CD4-positive, alpha-beta T cell treated with Interleukin-21 for 1 hour (primary cell): ENCODE measurements at places on chromosomes 6 and 20.

- no peak for DNase-seq
Observed at GRCh38 chr6:7691675-7692452, 34.0 kb upstream of the BMP6 start.

- no peak for DNase-seq
Observed at GRCh38 chr6:166739117-166739975, 112.3 kb upstream of the RPS6KA2 start.

GRCh38 chr6:14732844-14733757 is 512.8 kb upstream of the JARID2 start:
- no peak for DNase-seq

DNA sequence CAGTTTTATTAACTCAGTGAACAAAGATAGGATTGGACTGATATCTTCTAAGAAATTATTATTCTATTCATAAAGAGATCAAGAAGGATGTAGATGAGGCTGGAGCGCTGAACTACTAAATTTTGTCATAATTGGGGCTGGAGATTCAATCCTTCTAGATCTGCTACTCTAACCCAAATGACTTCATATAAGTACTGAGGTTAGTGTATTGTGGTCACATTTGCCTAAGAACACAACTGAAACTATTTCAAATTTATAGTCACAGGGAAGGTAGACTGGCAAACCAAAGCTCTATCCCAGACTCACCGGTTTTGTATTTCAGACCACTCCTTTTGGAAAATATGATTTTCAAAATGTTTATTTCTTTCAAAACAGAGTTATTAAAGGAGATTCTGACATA is 96.7 kb downstream of the BMP5 start:
- no peak for DNase-seq

DNA sequence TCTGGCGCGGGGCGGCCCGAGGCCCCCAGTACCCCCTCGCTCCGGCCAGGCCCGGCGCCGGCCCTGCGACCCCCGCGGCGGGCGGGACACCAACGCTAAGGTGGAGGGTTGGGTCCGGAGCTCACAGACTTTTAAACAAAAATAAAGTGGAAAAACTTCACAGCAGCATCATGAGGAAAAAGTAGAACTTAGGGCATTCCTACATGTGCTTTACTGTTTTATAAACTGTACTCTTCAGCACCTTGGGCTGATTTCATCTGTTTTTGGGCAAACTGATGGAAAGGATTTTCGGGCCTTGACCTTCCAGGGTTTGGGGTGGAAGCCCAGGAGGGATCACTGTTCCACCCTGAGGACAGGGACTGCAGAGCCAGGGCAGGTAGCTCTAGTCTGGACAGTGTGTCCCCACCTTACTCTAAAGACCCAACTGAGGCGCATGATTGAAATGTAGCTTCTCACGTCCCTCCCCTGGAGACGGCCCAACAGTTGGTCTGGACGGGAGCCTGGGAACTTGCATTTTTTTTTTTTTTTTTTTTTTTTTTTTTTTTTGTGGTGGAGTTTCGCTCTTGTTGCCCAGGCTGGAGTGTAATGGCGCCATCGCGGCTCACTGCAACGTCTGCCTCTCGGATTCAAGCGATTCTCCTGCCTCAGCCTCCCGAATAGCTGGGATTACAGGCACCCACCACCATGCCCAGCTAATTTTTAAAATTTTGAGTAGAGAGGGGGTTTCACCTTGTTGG is 740 bp downstream of the NELFCD start:
- DNase-seq, result no peak

- no peak for DNase-seq
Observed at GRCh38 chr6:46606338-46606737, 46.3 kb downstream of the CYP39A1 start.

DNA sequence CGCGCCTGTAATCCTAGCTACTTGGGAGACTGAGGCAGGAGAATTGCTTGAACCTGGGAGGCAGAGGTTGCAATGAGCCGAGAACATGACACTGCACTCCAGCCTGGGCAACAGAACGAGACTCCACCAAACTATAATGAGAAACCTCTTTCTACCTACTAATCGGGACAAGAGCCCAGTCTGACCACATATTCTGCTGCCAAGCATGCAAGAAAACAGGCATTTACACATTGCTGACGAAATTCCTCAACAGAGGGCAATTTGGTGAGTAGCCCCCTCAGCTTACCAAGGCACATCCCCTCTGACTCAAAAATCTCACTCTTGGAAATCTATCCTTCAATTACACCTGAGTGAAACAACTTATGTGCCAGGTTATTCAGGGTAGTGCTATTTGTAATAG is 81.2 kb downstream of the SLC23A2 start:
- no peak for DNase-seq

- DNase-seq, result no peak
Observed at GRCh38 chr6:155380666-155381332, 66.5 kb upstream of the TFB1M start.
